ENCODE measurements at places on chromosomes 7 and 10. TPM values are rescaled to one million over a fixed set of nuclear protein-coding genes. Genes with fewer than 3 reads are reported as not detected.

DNA sequence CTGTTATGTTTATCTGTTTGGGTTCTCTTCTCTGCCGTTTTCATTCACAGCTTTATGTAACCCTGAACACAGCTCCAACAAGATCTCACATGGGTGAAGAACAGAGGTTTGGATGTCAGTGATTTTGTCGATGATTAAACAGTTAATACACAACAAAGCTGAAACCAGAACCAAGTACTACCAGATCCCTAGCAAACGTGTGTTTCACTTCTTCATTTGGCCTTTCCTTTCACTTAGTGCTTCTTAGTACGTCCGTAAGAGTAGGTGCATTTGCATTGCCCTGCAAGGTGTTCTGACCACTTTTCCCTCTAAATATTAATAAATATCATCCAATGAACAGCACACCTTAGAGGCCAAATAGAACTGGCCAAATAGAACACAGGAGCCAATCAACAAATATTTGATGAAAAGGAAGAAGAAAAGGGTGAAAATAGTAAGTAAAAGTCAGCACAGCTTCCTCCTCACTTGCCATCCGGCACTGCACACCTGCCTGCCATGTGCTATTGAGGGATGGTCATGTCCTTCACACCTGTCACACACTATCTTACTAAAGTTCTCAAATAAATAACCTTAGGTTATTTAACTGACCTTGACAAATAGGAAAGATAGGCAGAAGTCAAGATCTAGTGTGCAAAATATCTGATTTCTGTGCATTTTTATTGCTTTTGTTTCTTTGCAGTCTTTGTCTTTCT is 252.6 kb upstream of the ANKRD30A start:
- no peak for DNase-seq
- no peaks in the 10 kb centered on the region for H3K36me3 ChIP-seq
- H3K4me3 ChIP-seq, result no peak overlapping the region
- H3K27ac ChIP-seq, result no peak overlapping the region
- no peaks in the 10 kb centered on the region for H3K4me1 ChIP-seq

DNA sequence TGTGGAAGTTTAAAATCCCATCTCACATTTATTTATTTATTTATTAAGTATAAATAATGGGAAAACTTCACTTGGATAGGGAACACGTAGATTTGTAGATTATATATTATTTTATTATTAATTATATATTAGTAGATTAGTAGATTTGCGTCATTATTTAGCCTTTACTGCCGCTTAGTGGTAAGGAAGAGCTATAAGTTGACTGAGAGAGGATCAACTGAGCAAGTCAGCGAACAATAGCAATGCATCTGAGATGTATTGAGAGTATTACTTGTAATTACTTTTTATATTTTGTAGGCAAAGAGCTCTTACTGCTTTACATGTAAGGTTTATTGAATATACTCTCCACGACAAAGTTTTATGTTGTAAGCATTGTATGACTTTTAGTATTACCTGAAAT is 244.5 kb upstream of the ANKRD30A start:
- H3K27me3 ChIP-seq, result no peaks in the 10 kb centered on the region
- no peak overlapping the region for H3K4me3 ChIP-seq
- no peaks in the 10 kb centered on the region for H3K36me3 ChIP-seq
- H3K4me1 ChIP-seq, result no peaks in the 10 kb centered on the region
- DNase-seq, result no peak

DNA sequence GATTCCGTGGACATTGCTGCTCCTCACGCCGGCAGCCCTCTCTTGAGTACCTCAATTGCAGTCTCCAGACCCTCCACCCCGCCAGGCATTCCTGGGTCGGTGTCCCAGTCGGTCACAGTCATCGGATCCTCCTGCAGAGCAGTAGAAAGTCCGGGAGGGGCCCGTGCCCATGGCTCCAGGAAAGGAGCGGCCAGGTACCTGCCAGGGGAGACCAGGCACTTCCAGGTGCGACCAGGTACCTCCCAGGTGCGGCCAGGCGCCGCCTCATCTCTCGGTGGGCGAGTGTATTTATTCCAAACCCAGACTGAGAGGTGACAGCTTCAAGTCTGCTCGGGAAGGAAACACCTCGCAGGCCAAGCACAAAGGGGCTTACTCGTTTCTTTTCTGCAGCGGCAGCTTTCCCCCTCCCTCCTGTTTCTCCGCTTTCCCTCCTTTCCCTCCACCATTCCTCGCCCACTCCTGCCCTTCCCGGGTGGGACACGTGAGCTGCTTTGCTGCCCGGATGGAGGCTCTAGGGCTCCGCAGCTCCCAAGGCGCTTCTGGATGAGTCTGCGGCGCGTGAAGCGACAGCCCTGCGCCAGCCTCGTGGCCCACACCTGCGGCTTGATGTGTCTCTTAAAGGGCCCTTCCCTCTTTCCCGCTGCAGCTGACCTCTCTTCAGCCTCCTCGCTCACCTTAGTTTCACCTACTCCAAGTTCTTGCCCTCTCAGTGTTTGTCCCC is 39.4 kb upstream of the AGK start:
- H3K36me3 ChIP-seq, result peaks cover 36% of the 10 kb centered on the region
- peaks cover 4% of the 10 kb centered on the region for H3K4me1 ChIP-seq
- DNase-seq, result peak; percentile 62
- no peaks in the 10 kb centered on the region for H3K27me3 ChIP-seq
- H3K27ac ChIP-seq, result no peak overlapping the region
- peak overlapping the region; percentile 80 for H3K4me3 ChIP-seq

- no peaks in the 10 kb centered on the region for H3K36me3 ChIP-seq
- no peaks in the 10 kb centered on the region for H3K4me1 ChIP-seq
- H3K27ac ChIP-seq, result no peak overlapping the region
- DNase-seq, result no peak
These were observed 135.6 kb upstream of the RET start for GRCh38 chr10:42941295-42941644.

- H3K27ac ChIP-seq, result no peak overlapping the region
- DNase-seq, result no peak
- no peaks in the 10 kb centered on the region for H3K27me3 ChIP-seq
- no peak overlapping the region for H3K4me3 ChIP-seq
These were observed 49.6 kb downstream of the CYCS start for GRCh38 chr7:25075459-25075858.

DNA sequence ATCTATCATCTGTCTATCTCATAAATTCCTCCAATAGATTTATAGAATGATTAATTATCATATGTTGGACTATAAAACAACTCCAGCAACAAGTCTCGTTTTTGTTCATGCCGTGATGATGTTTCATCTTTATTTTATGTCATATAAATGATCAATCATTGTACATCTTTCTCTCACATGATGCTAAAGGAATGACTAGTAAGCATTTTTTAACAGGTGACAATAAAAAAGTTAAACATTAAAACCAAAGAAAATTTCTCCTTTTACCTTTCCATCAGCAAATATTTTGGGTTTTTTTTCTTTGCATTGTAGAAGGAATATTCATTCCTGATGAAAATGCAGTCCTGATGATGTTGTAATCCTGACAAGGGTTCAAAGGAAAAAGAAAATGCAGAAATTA is 41.4 kb downstream of the AKR1C3 start:
- H3K36me3 ChIP-seq, result peaks cover 10% of the 10 kb centered on the region
- H3K27ac ChIP-seq, result no peak overlapping the region
- DNase-seq, result no peak
- H3K27me3 ChIP-seq, result no peaks in the 10 kb centered on the region
- no peak overlapping the region for H3K4me3 ChIP-seq

SUPV3L1 gene
- total RNA-seq, result 54.3 TPM

NXPH1 gene
- total RNA-seq, result 0.11 TPM

SLIT1 gene
- total RNA-seq, result 0.46 TPM

CALCR gene
- total RNA-seq, result 0.44 TPM

EXOC6 gene
- 9.0 TPM for total RNA-seq
